ENCODE measurements at places on chromosomes 2 and 18.

DNA sequence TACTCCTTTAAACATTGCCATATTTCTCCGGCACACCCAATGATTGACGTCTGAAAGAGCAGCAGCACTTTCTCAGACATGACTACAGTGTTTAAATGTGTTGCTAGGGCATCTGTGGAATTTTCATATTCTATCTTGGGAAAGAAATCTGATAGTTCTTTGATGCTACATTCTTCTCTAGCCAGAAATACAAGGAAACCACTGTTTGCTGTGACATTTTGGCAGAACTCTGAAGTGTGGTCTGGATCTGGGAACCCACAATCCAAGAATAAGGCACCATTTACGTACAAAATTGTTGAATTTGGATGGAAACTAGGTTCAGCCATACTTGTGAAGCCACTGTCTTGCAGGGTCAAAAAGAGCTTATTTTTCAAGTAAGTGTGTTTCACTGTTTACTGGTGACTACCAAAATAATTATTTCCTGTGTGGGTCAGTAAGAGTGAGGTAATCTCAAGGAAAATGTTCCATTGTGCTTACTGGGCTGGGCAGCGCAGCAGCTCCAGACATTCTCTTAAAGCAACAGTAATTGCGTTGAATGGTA, 21.3 kb upstream of the CD28 start:
- no peak for DNase-seq

- DNase-seq = no peak
Observed at GRCh38 chr18:22001912-22002487, 167.4 kb upstream of the GATA6 start.

DNA sequence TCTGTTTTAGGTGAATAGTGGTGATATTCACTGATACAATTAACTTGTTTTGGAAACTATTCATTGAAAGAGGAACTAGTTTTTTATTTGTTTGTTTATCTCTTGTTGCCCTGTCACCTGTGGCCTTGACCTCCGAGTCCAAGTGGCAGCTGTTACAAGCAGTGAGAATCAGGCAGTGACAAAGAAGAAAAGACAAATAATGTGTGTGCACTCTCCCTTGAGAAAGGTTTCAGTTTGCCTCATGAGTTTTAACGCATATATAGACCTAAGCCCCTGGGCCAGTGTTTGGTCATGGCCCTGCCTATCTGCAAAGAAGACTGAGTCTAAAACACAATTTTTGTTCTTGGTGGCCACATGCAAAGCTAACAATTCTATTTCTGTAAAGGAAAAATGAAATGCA, 15.3 kb downstream of the KYNU start:
- no peak for DNase-seq

GRCh38 chr18:43312891-43313290, 35.6 kb upstream of the SYT4 start:
- no peak for DNase-seq

GRCh38 chr2:88697370-88698026, 6.0 kb downstream of the RPIA start:
- no peak for DNase-seq

DNA sequence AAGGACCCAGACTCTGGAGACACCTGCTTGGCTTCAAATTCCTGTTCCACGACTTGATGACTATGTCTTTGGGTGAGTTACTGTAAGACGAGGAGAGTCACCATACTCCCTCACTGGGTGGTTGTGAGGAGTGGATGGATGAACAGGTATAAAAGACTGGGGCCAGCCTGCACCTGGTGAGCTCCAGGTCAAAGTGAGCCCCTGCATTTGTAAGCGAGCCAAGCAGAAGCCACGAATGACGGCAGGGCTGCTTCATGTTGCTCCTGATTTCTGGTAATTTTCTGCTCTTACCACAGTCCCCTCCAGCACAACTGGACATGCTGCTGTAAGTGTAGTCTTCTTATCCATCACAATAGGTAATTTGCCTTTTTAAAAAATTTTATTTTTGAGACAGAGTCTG, 86.6 kb downstream of the POLR1A start:
- DNase-seq = no peak

- DNase-seq = no peak
Observed at GRCh38 chr2:203688798-203689197, 17.6 kb upstream of the CD28 start.

GRCh38 chr2:177432703-177433102, 40.1 kb downstream of the AGPS start:
- no peak for DNase-seq

- DNase-seq = no peak
Observed at GRCh38 chr18:59700535-59700967, 3.3 kb upstream of the CCBE1 start.

DNA sequence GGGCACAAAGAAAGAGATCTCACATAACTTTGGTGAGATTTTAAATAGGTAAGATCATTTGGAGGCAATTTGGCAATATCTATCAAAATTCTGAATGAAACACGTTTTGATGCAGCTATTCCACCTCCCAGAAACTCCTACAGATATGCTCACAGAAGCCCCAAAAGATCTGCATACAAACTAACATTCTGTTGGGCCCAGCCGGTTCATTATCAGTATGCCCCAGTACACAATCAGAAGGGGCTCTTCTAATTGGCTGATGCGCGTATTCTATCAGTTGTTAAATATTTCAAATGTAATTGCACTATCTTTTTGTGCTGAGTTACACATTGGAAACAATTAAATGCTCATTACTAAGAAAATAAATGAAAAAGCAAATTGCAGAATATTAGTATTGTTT, 7.1 kb upstream of the TGIF1 start:
- no peak for DNase-seq

GRCh38 chr2:217746808-217747207, 256.0 kb downstream of the TNS1 start:
- no peak for DNase-seq

- no peak for DNase-seq
Observed at GRCh38 chr2:109196081-109196875, 67.3 kb downstream of the SH3RF3 start.

DNA sequence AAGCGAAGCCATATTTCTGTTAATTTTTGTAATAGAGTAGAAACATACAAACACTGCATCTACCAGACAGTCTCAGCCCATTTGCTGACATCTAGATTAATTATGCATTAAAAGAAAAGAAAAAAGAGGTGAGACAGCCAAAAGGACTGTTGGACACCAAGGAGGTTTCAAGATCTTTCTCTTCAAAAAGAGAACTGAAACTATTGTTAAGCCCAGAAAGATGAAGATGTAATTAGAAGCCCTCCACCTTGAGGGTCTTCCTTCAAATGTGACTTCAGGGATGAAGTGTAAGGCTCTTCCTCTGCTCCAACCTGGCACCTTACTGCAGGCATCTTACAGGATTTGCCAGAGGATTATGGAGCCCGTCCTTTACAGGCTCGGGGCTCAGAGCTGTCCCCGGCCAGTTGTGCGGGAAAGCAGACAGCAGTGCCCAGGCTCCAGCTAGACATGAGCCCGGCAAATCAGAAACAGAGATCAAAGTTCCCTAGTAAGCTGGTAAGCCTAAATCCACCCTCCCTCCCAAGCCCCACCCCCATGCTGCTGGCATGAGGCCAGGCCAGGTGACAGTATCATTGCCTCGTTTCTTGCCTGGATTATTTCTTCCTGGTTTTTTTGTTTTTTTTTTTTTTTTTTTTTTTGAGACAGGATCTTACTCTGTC, 38.9 kb downstream of the ADI1 start:
- DNase-seq = no peak

DNA sequence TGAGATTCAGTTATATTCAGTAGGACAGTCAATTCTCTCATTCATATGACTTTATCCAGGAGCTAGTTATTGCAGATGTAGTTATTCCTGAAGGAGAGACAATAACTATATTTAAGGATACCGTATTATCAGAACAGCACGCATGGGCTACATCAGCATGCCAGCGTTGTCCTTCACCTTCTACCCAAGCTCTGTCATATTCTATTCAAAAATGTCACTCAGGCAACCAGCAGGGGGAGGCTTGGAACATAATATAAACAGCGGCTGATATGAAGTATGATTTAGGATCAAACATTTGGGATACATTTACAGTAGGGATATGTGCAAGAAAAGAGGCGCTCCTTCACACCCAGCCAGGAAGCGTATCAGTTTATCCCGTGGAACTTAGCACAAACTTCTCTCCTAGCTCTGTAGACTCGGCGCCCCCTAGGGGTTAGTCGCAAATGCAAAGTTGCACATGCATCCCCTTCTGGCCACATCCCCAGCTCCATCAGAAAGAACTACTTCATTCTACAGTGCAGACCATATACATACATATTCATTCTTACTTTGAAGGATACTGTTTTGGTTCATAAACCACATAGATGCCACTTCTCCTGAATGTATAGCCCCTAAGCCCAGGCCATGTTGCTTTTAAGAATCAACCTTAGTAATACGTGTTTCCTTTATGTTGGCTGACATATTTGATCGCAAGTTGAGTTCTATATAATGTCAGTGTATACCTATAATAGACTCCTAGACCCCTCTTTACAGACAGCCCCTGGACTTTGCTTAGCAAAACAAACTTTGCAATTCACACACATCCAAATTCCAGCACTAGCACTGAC, 759.4 kb downstream of the ADCYAP1 start:
- no peak for DNase-seq

DNA sequence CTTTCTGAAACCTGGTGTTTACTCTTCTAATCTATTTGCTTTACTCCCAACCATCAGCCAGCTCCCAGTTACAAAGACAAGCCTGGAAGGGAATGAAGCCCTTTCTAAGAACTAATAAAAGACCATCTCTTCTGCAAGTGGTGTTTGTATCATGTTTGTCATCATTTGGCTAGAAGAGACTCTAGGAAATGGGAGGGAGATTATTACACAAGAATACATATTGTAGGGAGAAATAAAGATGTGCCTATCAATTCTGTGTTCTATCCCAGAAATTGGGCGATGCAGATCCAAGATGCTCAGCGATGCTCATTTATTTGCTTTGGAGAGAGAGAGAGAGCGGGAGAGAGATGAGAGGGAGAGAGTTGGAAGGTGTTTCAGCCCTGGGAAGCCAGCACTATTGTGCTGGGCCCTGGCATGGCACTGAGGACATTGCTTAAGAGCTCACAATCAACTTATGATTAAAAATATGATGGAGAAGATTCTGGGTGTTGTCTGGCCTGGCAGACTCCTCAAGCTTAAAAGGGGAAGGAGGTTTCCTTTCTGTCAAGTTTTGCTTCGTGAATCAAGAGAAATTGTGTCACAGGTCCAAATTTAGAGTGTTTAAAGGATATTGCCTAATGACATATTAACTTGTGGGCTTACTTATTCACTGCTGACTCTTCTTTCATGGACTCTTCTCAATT, 41.8 kb upstream of the AFF3 start:
- DNase-seq = no peak

GRCh38 chr2:73931531-73932500, 5.1 kb downstream of the DGUOK start:
- DNase-seq = no peak

DNA sequence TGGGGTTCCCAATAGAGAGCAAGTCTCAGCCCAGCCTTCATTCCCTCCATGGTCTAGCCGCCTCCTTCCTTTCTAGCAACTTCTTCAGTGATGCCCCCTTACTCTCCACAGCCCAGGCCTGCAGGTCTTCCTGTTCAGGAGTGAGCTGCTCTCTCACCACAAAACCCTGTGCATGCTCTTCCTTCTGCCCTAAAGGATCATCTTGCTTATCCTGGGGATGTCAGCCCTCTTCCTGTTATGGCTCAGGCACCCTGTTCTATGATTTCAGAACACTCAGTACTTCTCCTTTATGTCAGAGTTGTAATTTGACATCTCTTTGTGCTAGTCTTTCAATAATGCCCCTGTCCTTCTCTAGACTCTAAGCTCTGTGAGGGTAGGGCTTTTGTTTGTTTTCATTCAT, 19.4 kb downstream of the TMEM178A start:
- DNase-seq = no peak

- no peak for DNase-seq
Observed at GRCh38 chr18:25235401-25236042, 116.4 kb downstream of the ZNF521 start.

GRCh38 chr2:18247282-18248110, 313.0 kb downstream of the RDH14 start:
- DNase-seq = no peak

- no peak for DNase-seq
Observed at GRCh38 chr2:49240608-49241007, 86.3 kb upstream of the FSHR start.

GRCh38 chr2:238346544-238346943, 26.2 kb downstream of the TRAF3IP1 start:
- DNase-seq = no peak

DNA sequence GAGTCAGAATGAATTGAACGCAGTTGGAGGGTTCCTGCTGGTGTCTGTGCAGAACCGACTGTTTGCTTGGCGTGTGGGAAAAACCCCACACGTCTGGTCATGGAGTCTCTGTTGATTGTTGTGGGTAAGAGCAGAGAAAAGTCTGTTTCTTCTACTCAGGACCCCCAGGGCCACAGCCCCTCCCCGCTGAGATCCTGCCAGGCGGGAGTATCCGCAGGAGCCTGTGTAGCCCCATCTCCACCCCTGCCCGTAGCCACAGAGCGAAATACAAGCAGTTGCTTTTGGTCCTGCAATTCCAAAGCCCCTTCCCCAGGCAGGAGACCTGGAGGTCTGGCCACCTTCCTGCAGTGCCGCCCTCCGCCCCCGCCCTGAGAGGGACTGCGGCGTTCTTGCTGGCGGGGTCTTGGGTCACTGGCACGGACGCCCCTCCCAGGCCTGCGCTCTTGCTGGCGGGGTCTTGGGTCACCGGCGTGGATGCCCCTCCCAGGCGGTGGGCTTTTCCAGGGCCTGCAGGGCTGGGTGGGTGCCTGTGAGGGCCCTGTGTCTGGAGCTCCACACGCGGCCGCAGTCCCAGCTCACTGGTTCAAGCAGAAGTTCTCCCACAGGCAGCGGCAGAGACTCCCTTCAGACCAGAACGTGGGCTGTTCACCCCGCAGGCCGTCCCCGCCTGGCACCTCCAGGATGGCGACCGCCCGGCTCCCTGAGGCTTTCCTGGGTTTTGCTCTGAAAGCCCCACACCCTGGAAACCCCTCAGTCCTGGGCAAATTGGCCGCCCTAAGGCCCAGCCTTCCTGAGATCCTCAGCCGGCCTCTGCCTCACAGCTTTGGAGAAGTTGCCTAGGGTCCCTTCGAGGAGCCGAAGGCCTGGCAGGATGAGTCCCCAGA, 76.0 kb upstream of the CTDP1 start:
- DNase-seq = no peak

GRCh38 chr2:30229596-30229995, 1.7 kb upstream of the LBH start:
- no peak for DNase-seq

DNA sequence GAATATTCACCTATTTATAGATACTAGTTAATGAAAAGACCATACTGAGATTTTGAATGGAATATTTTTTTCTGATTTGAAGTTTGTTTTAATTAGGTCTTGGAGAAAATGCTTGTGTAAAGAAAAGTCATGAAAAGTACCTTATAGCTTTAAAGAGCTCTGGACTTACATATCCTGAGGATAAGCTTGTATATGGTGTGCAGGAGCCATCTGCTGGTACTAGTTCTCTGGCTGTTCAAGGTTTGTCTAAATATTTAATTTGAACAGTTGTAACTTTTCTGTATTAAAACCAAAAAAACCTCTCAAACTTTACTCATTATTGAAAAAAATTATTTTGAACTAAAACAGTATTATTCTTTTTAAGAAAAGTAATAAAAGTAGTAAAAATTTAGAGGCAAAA, 50.1 kb downstream of the UBR3 start:
- no peak for DNase-seq
